ENCODE measurements at places on chromosomes 2 and 18.

DNA sequence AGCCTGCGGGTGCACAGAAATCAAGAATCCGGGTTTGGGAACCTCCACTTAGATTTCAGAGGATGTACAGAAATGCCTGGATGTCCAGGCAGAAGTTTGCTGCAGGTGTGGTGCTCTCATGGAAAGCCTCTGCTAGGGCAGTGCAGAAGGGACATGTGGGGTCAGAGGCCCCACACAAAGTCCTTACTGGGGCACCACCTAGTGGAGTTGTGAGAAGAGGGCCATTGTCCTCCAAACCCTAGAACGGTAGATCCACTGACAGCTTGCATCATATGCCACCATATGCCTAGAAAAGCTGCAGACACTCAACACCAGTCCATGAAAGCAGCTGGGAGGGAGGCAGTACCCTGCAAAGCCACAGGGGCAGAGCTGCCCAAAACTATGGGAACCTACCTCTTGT is 833.0 kb downstream of the TMEM182 start:
- DNase-seq = no peak

DNA sequence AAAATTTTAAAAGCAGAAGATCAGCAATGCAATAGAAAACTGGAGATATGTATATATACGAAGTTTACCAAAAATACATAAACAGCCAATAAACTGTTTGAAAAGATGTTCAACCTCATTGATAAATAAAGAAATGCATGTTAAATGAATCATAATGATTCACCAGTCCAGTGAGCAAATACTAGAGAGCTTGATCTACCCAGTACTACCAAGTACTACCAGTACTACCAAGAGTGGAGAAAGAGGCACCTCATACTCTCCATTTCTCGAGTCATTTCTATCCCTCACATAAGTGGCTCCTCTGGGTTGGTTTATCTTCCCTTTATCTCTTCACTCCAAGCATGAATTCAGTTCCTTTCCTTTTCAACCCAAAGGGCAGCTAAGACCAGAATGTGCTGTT is 138.9 kb downstream of the MREG start:
- DNase-seq = no peak

GRCh38 chr2:213306316-213306942 is 22.2 kb downstream of the SPAG16 start:
- peak; percentile 13 for DNase-seq

- DNase-seq = no peak
Measured at GRCh38 chr2:67876176-67876575, 186.6 kb downstream of the C1D start.

DNA sequence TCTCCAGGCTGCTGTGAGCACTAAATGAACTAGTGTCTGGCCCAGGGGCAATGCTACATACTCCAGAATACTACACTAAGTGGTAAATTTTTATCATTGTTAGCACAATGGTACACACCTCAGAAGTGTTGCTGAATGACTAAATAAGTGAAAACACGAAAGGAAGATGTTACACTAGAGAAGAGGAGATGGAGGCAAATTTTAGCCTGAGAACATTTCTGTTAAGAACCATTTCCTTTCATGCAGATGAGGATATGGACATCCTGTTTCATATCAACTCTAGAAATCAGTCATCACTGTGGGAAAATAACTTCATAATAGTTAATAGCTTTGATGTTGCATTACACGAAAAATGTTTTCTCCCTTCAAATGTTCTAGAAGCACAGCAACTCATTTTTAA is 117.6 kb upstream of the STK17B start:
- no peak for DNase-seq

- no peak for DNase-seq
Measured at GRCh38 chr2:9741110-9741509, 102.2 kb upstream of the TAF1B start.

All from upper lobe of right lung (tissue), 1 donor.